Activated T-cell treated with anti-CD3 and anti-CD28 coated beads, Interleukin-2, amount 50 U/mL, for 1 hour (primary cell): ENCODE measurements at places on chromosomes 7 and 10.

DNA sequence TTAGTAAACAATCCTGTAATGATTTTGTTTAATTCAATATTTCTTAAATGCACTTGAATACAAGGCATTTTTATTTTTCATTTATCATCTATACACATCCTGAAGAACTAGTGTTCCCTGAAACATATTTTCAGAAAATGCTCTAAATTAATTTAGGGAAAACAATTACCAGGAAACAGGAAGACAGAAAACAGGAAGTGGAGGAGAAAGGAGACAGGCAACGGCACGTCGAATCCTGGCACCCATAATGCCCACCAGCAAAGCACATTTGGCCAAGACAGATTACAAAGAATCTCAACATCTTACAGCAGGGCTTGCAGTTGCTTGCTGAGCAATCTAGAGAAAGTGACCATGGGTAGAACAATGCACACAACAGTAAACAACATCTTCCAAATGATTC is 571.1 kb downstream of the GRID1 start:
- no peak for DNase-seq

GRCh38 chr7:21972397-21972784 is 26.7 kb upstream of the CDCA7L start:
- no peak for DNase-seq

GRCh38 chr7:1638215-1638661 is 31.8 kb upstream of the ELFN1 start:
- no peak for DNase-seq

DNA sequence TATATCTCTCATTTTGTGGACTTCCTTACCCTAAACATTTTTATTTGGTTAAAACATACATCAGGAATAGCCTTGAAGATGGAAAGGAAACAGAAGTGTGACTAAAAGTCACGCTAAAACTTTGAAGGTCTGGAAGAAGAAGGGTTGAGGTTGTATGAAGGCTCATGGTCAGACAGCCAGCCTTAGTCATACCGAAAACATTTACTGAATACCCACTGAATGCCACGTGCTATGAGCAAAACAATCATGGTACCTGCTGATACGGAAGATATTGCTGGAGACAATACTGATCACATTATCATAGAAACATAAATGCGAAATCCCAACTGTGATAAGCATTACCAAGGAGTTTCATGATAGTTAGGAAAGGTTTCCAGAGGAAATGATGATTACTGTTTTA is 64.0 kb downstream of the PDZD8 start:
- DNase-seq: no peak

DNA sequence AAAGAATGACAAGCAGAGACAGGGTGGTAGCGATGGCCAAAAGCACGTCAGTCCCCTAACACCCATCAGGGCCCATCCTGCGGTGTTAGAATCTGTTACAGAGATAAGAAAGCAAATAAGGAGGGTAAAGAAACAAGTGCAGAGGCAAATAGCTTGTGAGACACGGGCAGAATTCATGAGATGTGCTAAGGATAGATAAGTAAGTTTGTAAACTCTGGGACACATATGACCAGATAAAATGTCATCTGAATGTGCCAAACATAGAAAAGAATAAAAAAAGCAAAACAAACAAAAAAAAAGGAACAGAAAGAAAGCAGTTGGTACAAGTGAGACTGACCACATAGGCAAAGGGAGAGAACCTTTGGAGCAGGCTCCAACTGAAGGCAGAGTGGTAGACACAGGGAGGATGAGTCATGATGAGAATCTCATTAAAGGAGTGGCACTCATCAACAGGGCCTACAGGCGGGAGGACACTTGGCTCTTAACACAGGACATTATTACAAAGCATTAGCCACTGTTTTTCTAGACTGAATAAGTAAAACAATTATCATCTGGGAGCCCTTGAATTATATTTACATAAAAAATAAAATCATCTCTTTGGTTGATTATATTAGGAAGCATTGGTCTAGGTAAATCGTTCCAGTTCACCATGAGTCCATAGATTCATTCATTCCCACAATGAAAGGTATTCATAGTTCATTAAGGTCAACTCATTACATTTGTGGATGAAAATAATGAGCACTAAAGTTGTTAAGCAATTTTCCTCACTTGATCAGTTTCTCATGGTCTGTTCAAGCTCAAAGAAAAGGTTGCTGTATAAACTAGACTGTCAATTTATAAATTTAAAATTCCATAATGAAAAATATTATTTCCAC is 21.5 kb upstream of the EPHB6 start:
- no peak for DNase-seq

DNA sequence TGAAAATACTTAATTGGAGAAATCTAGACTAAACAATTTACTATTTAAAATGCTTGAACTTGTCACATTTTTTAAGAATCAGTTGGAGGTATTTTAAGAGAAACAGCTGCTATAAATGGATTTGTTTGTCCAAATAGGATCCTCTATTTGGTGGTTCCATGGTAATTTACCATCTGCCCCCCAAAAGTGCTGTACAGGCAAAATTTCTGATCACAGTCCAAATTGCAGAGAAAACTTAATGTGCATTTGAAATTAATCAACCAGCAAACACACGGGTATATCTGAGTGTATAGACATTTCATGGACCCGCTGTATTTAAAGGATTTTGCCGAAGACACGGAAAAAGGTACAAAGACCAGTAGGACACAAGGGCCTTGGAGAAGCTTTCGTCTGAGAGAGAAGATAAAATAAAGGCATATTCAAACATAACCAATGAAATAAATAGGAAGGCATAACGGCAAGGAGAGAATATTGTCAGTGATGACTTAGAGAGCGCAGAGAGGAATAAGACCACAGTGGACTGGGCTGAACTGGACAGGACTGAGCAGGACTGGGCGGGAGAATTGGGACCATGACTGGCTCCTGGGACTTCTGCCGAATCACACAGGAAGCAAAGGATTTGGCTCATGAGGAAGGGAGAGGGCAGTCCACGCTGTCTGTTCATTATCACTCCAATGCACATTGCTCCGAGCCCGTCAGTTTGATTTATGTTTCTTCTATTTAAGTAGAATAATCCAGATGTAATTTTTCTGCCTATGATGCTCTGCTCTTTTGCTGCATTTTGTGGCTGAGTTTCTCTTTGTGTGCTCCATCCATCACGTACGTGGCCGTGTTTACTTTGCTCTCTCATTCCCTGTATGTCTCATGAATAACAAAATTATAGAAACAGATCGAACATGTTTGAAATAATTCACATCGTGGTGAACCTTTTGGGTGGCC is 112.8 kb downstream of the PRLHR start:
- no peak for DNase-seq

DNA sequence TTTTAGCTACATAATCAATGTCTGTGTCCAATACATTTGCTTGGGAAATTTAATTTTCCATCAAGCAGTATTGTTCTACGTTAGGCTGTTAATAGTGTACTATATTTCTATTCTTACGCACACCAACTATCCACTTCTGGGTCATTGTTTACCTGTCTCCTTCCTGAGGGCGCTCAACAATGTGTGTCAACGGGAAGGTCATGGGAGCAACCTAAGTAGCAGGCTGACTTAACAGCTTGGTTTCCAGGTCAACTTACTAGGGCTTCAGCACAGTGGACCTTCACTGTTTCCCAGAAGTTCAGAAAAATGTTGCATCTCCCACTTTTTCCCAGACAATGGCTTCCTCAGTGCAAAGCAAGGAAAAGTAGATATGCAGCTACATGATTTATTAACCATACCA is 13.7 kb downstream of the THSD7A start:
- no peak for DNase-seq

DNA sequence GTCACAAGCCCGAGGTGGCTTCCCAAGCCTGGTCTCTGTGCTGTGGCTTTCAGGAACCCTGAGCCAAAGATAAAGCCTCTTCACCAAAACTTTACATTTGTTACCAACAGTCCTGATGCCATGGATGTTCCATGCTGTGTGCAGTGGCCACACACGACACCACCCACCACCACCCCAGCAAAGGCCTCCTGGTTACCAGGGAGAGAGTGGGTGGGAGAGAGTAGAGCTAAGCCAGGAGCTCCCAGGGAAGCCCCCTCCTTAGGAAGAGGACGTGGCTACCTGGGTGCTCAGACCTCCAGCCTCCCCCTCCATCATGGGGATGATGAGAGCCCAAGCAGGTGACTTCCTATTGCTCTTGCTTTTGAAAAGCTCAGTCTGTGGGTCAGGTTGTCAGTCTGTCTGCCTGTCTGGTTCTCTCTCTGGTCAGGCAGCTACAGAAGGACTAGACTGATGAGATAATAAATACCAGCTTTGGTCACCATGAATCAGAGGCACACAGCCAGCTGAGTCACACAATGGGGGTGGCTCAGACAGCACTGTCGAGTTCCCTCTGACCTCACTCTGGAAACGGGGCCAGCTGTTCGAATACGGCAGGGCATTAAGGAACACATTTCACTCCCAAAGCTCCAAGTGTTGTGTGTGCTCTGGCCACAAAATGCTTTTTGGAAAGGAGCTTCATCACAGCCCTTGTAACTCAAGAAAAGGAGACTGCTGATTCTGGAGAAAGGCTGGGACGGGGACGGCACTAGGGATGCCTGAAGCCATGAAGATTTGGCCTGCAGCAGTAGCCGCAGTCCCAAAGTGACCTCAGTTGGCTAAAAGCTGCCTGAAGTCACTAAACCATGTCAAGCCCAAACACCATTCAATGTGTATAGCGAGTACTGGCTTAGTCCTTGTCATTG is 166.0 kb downstream of the FANK1 start:
- no peak for DNase-seq

- DNase-seq: no peak
Measured at GRCh38 chr7:1144269-1144771, 15.7 kb downstream of the ZFAND2A start.

GRCh38 chr10:22631646-22632278 is 82.6 kb downstream of the PIP4K2A start:
- DNase-seq: no peak

- no peak for DNase-seq
Measured at GRCh38 chr10:24685958-24686540, 37.6 kb downstream of the ARHGAP21 start.
